ENCODE measurements at places on chromosomes 7 and 10. TPM values are rescaled to one million over a fixed set of nuclear protein-coding genes. Genes with fewer than 3 reads are reported as not detected.

DNA sequence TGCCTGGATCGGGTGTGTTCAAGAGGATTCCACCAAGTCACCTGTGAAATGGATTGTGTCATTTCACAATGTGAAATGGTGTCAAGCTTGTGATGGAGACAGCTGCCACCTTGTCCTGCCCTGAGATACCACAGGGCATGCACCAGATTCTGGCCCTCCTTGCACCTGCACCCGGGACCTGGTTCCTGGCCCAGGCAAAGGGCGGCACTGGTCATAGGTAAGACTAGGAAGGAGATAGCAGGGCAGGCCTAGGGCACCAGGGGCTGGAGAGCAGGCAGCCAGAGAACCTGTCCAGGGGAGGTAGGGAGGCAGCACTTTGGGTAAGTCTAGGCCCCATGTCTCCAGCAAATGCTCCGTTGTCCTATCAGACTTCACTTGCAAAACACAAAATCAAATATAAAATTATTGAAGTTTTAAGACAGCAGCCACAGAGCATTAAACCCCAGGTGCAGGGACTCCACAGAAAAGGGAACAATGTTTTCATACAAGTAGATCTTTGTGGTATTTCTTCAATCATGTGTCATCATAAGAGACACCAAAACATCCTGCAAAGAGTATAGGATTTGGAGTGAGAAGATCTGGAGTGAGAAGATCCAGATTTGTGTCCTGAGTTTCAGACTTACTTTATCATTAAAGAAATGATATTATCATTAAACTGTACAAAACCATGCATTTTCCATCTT, 22.7 kb upstream of the ZNF800 start:
- no peak for DNase-seq

DNA sequence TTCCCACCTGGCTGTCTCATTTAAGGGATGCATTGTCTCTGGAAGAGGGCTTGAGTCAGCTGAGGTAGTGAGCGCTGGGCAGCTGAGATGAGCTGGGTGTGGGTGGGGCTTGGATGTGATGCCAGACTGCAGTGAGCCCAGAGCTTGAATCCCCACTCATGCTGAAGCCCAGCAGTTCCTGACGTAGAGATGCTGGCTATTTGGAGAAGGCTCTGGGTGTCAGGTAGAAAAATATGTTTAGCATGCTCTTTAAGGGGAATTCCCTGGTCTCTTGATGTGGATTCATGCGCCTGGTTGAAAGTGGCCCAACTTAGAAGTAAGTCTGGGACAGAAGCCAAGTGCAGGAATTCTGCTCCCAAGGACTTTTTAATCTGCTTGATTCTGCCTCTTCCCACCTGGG, 241.5 kb upstream of the IGFBP3 start:
- no peak for DNase-seq

DNA sequence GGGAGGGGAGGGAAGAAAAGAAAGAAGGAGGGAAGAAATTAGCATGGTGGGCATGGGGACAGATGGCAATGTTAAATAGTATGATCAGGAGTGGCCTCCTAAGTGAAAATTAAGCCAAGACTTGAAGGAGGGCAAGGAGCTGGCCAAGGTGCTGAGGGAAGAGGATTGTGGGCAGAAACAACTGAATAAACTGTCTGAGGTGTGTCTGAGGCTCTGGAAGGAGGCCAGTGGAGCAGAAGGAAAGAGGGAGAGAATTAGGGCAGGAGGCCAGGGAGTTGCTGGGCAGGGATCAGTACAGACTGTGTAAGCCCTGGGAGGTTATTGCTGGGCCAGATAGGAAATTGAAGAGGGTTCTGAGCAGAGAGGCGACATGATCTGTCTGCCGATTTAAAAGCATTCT, 40.6 kb upstream of the VKORC1L1 start:
- DNase-seq: peak; percentile 19

DNA sequence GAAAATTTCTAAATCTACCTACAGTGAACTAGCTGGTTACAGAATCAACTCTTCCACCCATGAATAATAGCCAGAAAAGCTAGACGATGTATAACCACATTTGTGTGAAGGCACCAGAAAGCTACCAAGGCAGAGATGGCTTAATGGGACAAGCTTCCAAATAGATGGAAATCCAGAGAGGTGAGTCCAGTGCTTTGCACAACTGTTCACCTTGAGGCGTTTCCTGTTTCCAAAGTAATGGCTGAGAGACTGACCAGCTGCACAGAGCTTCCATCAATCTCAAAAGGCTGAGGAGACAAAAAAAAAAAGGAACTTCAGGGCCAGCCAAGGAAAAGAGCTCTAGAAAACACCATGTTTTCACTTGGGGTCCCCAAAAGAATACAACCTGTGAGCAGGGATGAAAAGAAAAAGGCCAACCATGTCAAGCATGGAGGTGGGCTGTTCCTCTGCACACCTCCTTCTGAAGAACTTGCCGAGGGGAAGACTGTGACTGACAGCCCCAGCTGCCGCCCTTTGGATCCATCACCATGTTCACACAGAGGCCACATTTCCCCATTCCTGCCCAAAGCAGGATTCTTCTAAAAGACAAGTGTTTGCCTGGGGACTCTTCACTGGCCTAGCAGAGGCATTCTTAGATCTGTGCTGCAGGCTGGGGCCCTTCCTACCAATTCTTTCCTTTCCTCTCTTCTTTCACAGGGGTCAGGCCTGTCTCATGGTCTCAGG, 72.9 kb downstream of the ARHGAP21 start:
- no peak for DNase-seq

DNA sequence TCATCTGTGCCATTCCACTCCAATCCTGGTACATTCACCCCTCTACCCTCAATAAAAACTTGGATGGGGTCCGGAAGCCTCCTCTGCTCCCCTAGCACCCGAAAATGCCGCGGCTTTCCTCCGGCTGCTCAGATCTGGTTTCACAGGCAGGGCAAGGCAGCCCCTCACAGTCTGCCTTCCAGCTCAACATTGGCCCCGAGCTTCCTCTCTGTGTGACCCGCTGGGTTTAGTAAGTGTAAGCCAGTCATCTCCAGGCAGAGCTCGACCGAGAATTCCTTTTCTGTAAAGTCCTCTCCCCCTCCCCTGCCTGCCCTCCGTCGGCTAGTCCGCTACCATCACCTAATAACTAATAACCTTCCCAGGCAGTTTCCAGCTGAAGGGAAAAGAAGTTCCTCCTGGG, 3.4 kb downstream of the INHBA start:
- peak; percentile 63 for DNase-seq

GRCh38 chr7:44986218-44987053, 7.6 kb upstream of the MYO1G start:
- DNase-seq: peak; percentile 94

The AUTS2 gene
- polyA plus RNA-seq: 0.59 TPM

The NCOA4 gene
- polyA plus RNA-seq: 62.1 TPM

The RTKN2 gene
- 0.48 TPM for polyA plus RNA-seq

GRCh38 chr7:28840592-28840995, 117.5 kb downstream of the TRIL start:
- DNase-seq: peak; percentile 11

GRCh38 chr7:158406801-158407200, 180.8 kb downstream of the PTPRN2 start:
- DNase-seq: no peak

The NME8 gene
- not detected for polyA plus RNA-seq

GRCh38 chr10:77970869-77971803, 44.6 kb upstream of the DLG5 start:
- DNase-seq: peak; percentile 66

DNA sequence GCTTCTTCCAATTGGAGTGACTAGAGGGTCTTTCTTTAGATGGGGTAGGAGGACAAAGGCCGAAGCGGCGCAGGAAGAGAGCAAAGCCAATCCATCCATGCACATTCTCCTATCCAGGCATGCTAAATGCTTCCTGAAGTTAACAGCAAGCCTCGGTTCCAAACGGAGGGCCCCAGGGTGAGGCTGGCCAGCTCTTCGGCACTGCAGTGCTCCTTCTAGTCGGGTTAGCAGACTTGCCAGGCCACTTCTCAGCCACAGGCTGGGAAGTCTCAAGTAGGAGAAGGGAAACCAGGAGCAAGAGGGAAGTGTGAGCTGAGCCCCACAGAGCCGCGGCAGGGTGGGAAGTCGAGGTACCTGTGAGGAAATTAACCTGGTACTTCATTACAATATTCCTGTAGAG, 253.8 kb upstream of the INHBA start:
- no peak for DNase-seq

GRCh38 chr10:78974617-78975317, 94.0 kb upstream of the ZMIZ1 start:
- peak; percentile 94 for DNase-seq

DNA sequence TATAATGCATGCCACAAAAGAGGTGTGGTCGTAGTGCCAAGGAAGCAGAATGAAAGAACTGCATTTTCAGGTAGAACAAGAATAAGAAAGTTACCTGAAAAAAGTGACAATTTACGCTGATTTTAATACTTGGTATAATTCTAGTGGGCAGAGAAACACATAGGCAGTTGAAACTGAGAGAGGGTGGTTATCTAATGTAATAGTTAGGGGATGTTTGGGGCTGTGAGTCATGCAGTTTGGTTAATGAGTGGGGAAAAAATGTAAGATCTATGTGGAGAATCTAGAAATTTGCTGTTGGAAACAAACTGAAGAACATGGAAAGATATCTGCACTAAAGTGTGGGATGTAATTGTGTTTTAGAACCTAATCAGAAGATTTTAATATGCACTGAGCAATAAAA, 33.7 kb downstream of the ZNF37A start:
- DNase-seq: no peak

DNA sequence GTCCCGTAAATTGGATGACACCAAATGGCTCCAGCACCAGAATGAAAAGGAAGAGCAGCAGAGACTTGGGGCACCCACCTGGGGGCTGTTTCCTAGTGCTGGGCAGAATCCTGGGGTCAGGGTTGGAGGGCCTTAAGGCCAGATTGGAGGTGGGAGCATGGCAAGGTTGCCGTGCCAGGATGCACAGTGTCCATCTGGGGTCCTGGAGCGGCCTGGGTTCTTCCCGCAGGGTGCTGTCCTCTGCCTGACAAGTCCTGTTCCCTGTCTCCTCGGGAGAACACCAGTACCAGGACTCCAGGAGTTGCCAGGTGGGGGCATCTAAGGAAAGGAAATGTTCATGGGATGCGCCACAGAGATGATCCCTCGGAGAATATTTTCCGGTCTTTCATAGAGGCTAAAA, 42.8 kb downstream of the MGMT start:
- DNase-seq: no peak

DNA sequence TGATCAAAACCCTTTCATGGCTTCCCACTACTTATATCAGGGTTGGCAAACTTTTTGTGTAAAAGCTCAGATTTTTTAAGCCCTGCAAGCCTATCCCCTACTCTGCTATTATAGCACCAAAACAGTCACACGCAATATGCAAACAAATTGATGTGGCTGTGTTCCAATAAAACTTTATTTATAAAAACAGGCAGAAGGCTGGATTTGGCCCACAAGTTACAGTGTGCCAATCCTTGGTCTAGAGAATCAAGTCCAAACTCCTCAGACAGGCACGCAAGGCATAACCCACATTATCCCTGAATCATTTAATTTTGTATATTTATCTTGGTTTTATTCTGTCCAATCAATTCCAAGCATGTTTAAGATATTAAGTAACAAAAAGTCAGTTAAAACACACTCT, 71.9 kb downstream of the SGMS1 start:
- no peak for DNase-seq

DNA sequence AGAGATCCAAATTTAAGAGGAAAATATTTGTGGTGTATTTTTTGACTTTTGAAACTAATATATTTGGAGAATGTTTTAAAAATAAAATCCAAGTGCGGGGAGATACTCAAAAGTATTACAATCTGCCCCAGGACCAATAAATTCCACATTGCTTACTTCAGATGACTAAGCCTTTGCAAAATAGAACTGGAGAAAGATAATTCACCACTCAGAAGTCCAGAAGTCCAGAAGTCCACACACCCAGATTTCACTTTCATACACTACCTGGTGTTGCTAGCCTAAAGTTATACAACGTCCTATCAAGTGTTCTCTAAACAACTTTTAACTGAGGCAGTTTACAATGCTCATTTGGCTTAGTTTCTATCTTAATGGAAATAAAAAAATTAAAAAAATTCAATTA, 487.0 kb upstream of the SEMA3D start:
- no peak for DNase-seq

The CPVL gene
- 0.14 TPM for polyA plus RNA-seq

The TFPI2 gene
- polyA plus RNA-seq: 57.3 TPM

DNA sequence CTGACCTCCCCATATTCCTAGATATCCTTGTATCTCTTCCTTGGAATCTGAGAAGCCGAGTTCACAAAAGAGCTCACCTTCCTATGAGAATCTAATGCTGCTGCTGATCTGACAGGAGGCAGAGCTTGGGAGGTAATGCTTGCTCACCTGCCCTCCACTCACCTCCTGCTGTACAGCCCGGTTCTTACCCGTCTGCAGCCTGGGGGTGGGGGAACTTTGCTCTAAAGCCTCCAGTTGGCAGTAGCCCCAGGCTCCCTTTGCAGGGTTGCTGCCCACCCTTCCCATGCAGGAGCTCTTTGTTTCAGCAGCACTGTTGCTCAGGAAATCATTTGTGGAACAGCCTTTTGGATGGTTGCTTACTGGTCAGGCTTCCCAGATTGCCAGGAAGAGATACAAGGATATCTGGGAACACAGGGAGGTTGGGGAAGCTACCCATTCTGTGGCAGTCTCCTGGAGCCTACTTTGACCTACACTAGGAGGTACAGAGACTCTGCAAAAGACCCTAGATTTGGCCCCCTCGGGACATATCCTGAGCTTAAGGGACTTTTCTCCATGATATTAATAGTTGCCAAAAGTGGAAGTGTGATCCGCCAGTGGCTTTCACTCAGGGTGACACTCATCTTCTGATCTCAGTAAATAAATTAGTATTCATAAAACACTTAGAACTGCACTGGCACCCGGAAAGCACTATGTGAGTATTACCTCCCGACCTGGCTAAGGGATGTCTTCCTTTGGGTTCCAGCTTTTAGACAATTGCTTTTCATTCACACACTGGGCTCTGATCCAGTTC, 363.7 kb upstream of the PODXL start:
- no peak for DNase-seq

DNA sequence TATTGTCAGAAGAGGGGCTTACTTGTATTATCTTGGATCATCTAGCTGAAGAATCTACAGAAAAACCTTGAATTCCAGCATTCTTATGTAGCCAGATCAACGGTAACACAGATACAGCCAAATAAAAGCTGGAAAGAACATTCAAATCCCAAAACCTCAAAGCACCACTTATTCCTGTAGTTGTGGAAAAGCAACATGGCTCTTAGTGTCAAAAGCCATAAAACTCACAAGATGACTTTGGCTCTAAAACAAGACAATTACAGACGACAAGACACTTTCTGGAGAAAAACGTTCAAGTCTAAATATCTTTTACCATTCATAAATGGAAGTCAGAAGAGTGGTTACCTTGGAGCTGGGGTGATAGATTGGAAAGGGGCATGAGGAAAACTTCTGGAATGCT, 173.0 kb downstream of the HERPUD2 start:
- DNase-seq: no peak

The CDK1 gene
- 13.6 TPM for polyA plus RNA-seq

The SPDYE18 gene
- polyA plus RNA-seq: not detected

The SPDYE5 gene
- polyA plus RNA-seq: not detected

The LRRC17 gene
- polyA plus RNA-seq: 33.7 TPM

The TMEM209 gene
- polyA plus RNA-seq: 12.9 TPM

GRCh38 chr10:45001381-45002148, 842 bp downstream of the ZNF22 start:
- DNase-seq: peak; percentile 94

All from endothelial cell of umbilical vein (primary cell).